Brain (organoid and tissue), 16 donors: ENCODE measurements at places on chromosomes 2 and 18.

GRCh38 chr18:58267493-58267892, 223.5 kb downstream of the NEDD4L start:
- no peak for DNase-seq

GRCh38 chr2:216341121-216341520, 31.2 kb downstream of the MARCHF4 start:
- DNase-seq, result peak; percentile 56

DNA sequence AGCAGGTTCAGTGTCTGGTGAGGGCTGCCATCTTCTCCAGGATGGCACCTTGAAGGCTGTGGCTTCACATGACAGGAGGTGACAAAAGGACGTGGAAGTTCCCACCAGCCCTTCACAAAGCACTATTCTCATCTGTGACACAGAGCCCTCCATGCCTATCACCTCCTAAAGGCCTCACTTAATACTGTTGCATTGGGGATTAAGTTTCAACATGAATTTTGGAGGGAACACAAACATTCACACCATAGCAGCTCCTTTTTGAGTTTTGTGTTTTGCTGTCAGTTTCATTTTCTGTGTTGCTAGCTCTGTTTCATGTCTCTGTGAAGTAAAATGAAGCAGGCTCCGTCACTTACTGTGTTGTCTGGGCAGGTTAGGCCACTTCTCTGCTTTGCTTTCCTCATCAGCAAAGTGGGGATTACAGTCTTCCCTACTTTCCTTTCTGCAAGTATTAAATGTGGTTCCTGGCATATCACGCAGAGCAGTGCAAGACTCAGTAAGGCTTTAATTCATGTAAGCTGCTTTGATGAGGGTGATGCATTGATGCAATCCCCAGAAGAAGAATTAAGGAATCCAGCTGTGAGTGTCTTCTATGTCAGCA, 31.6 kb downstream of the LIMS1 start:
- peak; percentile 24 for DNase-seq

DNA sequence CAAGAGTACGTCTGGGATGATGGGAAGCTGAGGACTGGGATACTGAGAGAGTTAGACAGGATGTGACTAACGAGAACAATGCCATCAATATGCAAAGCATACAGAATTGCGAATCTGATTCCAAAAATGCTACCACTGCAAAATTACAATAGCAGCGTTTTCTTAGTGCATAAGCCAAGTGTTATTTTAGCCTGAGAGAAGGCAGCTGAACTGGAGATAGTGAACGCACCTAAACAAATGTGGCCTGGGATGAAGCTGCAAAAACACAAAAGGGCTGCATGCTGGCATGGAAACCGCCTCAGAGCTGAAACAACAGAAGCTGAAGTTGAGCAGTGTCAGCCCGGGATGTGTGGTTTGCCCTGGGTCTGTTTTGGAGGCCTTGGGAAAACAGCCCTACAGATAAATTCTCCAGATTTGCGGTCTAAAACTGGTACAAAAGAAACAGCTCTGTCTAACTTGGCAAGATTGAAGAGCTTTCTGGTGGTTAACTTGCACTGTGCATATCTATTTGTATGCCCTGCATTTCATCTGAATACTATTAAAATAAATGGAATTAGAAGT, 45.5 kb downstream of the LYPD6 start:
- DNase-seq, result peak; percentile 65
